ENCODE measurements at places on chromosomes 16 and 17.

DNA sequence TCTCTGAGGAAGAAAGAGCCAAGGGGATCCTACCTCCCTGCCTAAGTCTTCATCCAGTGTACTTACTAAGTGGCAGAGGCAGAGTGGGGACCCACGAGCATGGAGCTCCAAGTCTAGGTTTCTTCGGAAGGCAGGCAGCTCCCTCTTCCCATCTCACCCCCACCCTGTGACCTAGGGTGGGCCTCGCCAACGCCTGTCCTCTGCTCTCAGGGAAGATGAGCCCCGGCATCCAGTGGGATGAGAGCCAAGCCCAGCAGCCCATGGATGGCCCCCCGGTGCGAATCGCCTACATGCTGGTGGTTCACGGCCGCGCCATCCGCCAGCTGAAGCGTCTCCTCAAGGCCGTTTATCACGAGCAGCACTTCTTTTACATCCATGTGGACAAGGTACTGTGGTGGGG lies 8.3 kb downstream of the XYLT2 start:
- no peak for DNase-seq

GRCh38 chr17:42780851-42781638 lies 635 bp downstream of the WNK4 start:
- DNase-seq, result no peak

GRCh38 chr17:64694207-64694606 lies 32.1 kb upstream of the SMURF2 start:
- no peak for DNase-seq

GRCh38 chr16:65279576-65279975 lies 157.7 kb upstream of the CDH11 start:
- no peak for DNase-seq

GRCh38 chr16:72221630-72222024 lies 49.7 kb upstream of the PMFBP1 start:
- no peak for DNase-seq

GRCh38 chr16:87918338-87918737 lies 18.0 kb downstream of the CA5A start:
- no peak for DNase-seq

DNA sequence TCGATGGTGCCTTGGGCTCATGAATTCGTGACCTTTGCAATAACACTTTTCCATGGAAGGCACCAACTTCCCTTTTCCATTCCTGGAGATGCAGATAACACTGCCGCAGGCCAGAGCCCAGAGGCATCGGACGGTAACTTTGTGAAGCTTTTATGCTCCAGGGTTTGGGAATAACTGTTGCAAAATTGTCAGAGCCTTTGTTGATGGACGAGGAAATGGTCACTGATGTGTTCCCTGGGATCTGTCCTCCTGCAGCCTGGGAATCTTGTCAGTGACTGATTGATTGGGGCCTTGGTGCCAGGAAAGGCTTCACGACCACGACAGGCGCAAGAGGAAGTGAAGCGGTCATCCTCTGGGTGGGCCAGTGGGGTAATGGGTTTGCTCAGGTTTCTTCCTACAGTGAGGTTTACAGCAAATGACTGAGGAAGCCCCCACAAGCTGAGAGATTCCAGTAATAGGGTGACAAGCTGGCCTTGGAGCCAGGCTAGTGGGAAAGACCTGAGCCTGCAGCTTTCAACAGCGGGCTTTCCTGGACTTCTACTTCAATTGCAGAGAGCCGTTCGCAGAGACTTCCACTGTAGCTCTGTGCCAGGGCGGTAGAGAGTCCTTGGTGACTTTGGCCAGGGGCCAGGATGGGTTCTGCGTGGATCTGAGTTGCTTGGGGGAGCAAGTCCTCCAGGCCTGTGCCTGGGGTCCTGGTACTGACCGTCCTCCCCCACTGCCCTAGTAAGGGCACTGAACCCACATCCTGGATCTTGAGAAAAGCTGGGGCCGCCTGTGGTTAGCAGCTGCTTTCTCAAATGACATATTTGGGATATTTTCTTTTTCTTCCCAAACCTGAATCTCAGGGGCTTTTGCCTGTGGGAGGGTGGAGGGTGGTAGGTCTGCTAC lies 37.6 kb downstream of the PGS1 start:
- DNase-seq, result no peak

DNA sequence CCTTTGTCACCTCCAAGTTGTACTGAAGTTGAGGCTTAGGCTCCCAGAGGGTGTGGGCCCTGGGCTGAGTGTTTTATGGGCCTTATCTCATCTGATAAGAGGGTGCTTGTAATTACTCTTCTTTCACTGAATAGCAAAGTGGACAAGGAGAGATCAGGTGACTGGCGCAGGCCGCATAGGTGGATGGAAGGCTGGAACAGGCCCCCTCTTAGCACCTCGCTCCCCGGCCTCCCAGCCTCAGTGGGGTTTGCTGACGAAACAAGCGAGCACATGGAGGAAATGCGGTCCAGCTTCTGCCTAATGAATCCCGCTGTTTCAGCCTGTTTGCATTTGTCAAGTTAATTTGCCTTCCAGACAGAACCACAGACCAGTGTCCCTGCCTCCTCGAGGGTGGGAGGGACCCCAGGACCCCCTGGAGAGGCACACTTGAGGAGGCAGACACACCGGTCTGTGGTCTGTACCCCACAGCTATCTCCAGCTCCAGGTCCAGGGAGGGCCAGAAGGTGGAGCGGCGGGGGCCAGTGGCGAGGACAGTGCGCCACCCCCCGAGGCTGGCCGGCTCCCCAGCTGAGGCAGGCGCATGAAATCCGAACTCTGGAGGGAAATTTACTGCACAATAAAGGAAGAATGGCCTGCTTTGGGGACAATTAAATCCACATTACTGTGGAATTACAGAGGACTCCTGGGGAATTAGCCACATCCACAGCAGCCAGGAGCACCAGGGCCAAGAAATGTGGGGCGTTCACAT lies 123.4 kb downstream of the NTN1 start:
- DNase-seq, result no peak

DNA sequence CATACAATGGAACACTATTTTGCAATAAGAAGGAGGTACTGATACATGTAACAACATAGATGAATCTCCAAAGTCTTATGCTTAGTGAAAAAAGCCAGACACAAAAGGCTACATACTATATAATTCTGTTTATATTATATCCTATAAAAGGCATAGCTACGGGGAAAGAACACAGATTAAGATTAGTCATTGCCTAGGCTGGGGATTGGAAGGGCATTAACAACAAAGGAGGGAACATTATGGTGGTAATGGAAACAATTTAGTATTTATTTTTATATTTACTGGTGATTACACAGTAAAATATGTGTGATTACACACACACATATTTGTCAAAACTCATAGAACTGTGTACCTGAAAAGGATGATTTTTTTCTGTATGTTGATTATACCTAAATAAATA lies 278.1 kb downstream of the ZFHX3 start:
- no peak for DNase-seq

DNA sequence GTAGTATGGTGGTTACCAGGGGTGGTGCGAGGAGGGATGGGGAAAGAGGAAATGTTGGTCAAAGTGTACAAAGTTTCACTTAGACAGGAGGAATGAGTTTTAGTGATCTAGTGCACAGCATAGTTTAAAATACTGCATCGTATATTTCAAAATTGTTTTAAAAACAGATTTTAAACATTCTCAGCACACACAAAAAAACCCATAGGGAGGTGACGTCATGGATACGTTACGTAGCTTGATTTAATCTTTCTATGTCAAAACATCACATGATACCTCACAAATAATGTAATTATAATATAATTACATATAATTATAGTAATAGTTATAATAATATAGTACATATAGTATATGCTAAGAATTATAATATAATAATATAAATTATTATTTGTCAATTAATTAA lies 614.2 kb downstream of the TMEM114 start:
- DNase-seq, result no peak

- DNase-seq, result no peak
Measured at GRCh38 chr17:14950686-14951085, 314.4 kb downstream of the PMP22 start.

DNA sequence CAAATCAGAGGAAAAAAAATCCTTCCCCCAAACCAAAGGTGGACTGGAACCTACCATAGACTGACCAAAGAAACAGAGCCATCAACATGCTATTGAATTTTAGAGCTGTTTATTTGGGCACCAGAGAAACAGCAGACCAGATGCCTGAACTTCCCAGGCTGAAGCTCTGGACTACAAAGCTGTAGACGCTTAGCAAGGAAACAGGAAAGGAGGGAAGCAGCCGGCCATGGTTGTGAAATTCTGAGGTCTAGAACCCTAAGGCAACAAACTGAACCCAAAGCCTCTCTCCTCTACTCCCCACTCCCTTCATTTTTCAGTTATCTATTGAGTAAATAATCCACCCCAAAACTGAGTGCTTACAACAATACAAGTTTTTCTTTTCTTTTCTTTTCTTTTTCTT lies 45.4 kb upstream of the MEIOC start:
- DNase-seq, result no peak

DNA sequence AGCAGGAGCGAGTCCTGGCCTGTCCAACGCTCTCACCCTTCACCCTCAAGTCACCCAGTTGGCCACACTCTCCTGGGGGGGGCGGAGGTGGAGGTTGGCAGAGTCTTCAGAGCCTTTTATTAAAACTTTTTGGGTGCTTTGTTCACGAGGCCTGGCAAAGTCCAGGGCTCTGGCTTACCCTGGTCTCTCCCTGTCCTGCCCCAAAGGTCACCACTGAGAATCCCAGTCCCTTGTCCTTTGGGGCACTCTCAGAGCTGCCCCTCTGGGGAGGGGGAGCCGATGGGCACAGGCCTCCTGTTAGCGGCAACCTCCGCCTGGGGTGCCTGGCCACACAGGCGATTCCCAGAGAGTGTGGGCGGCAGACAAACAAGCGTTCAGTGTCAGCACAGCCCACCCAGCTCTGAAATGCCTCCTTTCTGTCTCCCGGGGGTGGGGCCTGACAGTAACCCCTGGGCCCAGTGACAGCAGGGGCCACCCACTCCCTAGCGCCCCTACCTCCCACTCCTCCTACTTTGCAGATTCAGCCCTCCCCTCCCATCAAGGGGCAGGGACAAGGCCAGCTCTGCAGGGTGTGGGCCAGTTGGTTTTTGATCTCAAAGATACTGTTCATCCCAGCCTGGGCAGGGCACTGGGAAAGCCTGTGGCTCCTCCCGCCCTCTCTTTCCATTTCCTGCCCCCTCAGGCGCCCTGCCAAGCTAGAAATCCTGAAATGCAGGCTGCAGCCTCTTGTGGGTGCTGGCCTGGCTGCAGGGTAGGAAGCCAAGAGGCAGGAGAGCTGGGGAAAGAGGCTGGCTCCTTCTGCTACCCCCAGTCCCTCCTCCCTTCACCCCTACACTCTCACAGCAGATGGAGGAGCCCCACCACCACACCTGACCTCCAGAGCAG lies 36.6 kb upstream of the EMP2 start:
- DNase-seq, result peak; percentile 68

DNA sequence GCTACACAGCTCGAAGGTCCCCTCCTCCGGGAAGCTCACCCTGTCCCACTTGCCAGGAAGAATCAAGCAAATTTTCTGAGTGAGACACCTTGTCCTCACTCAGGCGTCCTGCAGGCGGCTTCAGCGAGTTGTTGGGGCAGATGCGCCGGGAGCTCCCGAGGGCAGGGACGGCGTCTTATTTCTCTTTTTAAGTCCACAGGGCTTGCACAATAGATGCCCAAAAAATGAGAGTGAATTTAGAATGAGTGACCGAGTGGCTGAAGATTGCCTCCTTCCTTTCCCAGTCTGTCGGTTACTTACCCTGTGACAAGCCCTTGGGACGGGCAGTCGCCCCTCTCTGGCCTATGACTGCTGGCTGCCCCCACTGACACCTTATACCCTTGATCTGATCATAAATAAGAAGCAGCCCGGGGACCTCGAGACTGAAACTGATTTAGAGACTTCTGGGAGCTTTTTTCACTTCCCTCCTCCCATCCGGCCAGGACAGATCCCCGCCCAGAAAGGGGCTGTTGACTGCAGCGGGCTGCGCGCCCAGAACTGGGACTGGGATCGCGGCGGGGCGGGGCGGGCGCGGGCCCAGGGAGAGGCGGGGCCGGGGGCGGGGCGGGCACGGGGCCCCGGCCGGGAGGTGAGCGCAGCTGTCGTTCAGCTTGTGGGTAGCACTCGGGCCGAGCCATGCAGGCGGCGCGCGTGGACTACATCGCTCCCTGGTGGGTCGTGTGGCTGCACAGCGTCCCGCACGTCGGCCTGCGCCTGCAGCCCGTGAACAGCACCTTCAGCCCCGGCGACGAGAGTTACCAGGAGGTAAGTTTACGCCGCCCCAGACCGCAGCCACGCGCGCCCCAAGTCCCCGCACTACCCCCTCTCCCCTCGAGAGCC lies at the start of gene TTYH2:
TTYH2 (plus strand) TSS at position 659 of the 879 bp plus-strand sequence; CDS start at position 676, 17 bp downstream.
- DNase-seq, result peak; percentile 86

DNA sequence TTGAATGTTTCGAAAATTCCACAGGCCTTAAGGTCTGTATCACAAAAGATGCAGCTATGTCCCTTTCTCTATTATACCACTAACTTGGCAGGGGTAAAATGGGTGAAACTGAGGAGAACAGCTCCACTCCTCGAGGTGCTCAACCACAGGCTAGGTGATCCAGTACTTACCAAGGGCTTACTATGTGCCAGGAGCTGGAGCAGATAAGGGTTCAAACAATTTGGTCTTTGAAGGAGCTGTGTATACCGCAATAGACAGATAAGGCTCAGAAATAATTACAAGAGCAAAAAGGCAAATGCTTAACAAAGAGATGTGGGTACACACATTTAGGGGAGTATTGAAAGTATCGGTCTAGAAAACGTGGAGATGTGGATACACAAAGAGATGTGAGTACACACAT lies 1.5 kb downstream of the XPO6 start:
- DNase-seq, result no peak

- peak; percentile 62 for DNase-seq
Measured at GRCh38 chr17:3935140-3935542, 18.9 kb upstream of the P2RX1 start.

DNA sequence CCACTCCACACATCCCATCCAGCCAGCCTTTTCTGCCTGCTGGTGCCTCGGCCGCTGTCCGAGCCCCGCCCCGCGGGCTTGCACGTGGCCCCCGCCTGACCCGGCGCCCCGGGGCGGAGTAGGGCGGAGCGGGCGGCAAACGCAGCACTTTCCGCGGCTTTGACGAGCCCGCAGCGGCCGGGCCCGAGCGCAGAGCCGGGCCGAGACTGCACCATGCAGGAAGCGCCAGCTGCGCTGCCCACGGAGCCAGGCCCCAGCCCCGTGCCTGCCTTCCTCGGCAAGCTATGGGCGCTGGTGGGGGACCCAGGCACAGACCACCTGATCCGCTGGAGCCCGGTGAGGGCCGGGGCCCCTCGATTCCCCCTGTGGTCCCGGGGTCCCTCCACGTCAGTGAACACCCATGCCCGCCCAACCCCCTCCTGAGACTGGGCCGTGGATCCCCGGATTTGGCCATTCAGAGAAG lies at the start of gene HSF4:
HSF4 (plus strand) TSS at position 147 of the 463 bp plus-strand sequence; CDS start at position 214, 67 bp downstream.
- DNase-seq, result no peak

GRCh38 chr17:6233856-6234255 lies 163.7 kb downstream of the WSCD1 start:
- DNase-seq, result no peak

DNA sequence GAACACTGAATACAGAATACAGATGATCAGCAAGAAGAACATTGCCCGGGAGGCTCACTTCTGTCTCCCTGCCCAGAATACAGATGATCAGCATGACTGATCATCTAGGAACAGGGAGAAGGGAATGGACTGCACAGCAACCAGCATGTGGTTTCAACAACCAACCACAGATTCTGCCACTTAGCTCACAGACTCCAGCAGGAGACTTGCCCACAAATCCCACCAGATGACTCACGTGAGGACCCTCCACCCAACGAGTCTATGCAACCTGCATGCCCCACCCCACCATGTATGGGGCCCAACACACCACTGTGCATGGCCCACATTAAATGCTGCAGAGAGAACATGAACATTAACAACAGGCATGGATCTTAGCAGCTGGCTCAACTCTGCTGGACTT lies 36.1 kb upstream of the ALOX12 start:
- no peak for DNase-seq

GRCh38 chr16:59697236-59697635 lies 963.1 kb upstream of the GOT2 start:
- no peak for DNase-seq

GRCh38 chr16:842061-842476 lies 41.5 kb upstream of the GNG13 start:
- DNase-seq, result peak; percentile 22

Measured in right lung (tissue), 10 donors.